ENCODE measurements at places on chromosomes 11 and 22.

DNA sequence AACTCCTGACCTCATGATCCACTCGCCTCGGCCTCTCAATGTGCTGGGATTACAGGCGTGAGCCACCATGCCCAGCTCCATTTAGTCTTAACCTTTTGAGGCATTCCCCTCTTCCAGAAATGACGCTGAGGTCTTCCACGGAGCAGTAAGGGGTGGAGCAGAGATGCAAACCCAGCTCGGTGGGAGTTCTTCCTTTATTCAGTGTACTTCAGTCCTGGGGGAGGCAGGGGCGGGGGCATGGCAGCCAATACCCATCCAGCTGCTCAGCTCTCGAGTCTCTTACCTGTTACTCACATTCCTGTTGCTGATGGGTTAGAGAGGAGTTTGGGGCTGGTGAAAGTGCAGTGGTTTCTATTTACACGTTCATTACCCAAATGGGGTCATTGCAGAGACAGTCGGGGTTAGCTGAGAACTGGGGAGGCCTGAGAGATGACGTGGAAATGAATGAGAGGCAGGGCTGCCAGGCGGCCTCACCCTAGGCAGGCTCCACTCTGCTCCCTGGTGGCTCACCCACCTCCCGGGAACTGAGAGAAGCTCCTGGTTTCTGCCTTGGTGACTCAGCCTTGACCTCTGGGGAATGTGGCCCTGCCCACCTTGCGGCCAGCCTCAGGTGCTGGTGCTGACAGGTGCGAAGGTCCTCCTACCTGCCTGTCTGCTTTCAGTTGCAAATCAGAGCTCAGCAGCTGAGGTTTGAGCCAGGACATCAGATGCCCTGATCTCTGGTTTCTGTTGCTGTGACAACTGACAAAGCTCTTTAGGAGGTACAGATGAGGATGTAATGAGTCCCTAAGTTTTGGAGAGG lies 13.4 kb upstream of the ST14 start:
- no peak for DNase-seq

DNA sequence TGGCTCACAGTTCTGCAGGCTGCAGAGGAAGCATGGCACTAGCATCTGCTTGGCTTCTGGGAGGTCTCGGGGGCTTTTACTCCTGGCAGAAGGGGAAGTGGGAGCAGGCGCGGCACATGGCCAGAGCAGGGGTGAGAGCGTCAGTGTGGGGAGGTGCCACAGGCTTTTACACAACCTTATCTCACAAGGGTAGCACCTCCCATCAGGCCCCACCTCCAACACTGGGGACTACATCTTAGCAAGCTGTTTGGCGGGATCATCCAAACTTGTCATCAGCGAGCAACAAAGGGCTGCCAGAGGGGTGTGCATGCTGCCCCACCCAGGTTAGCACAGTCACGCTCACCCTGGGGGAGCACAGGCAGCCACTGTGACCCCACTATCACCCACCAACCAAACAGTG lies 18.9 kb upstream of the YPEL1 start:
- DNase-seq, result peak; percentile 49

GRCh38 chr22:35225010-35225409 lies 32.3 kb upstream of the HMGXB4 start:
- no peak for DNase-seq

GRCh38 chr11:71266114-71266833 lies 13.9 kb upstream of the SHANK2 start:
- no peak for DNase-seq

- DNase-seq, result no peak
Measured at GRCh38 chr22:28128827-28129226, 209.8 kb upstream of the PITPNB start.

DNA sequence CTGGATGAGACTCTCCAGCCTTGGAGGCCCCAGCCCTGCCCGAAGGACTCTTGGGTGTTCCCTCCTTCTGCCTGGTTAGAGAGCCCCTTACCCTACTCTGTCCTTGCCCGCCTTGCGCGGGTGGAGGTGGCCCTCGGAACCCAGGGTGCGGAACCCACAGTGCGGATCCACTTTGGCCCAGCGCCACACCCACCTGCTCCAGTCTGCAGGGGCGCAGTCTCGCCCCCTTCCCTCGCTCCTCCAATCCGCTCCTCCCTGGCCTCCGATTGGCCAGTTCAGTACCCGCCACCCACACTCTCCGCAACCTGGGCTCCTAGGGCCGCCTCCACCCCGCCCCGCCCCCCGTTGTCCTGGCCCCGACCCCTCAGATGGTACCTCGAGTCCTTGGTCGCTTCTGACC lies 2.4 kb downstream of the CAPN1 start:
- no peak for DNase-seq

GRCh38 chr11:69624293-69624692 lies 16.7 kb upstream of the CCND1 start:
- DNase-seq, result no peak

DNA sequence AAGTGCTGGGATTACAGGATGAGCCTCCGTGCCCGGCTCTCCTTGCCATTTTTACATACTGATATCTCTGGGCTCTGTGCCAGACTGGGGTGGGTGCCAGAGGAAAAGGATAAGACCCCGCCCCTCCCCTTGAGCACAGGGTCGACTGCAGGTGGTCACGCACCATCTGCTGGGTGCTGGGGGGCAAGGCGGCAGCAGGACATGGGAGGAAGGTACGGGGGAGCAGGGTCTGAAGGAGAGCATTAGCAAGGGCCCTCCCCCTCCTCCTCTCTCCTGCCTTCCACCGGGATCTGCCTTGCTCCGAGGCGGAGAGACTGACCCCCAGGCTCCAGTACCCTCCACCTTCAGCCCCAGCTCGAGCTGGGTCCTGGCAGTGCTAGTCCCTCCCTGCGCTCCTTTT lies 9.7 kb upstream of the PGA3 start:
- DNase-seq, result no peak

GRCh38 chr11:78784321-78785061 lies 209.8 kb upstream of the NARS2 start:
- DNase-seq, result no peak

DNA sequence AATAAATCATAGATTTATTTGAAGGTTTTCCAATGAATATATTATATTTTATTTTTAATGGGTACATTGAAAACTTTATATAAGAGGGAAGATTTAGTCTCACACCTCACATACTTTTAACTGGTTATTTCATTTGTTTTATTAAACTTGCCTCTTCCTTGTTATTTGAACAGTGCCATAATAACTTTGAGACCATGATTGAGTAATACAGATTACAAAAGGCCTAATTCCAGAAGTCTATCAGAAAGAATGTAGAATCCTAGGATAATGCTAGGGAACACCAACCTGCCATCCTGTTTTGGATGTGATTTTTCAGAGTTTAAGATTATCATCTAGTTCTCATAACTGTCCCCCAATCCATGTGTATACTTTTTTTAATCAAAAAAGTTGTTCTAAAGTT lies 102.7 kb upstream of the BIRC3 start:
- no peak for DNase-seq

DNA sequence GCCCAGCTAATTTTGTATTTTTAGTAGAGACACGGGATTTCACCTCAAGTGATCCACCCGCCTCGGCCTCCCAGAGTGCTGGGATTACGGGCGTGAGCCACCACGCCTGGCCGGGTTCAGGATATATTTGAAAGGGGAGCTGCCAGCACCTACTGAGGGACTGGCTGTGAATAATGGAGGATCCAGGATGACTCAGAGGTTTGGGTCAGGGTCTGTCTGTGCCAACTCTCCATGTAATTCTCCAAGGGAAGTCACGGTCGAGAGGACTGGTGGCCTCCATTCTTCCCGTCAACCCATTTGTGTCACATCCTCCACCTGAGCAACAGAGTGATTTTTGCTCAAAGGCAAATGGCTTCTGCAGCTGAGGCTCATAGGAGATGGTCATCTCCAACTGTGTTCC lies 3.6 kb upstream of the ARRB1 start:
- no peak for DNase-seq

DNA sequence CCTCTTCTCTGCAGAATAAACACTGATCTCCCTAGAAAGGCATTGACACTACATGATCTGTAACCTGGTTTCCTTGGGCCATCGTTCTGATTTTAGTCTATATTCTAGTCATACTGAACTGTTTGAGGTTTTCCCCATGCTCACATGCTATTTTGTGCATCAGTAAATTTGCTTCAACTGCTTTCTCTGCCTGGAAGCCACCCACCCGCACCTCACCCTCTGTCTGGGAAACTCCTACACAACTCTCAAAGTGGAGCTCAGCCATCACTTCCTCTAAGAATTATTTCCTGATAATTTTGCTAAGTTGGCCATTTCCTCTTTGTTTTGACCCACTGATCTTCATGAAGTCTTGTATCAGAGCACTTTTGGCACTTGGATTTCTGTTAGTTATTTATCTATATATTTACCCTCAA lies 36.1 kb downstream of the MMP20 start:
- DNase-seq, result no peak

DNA sequence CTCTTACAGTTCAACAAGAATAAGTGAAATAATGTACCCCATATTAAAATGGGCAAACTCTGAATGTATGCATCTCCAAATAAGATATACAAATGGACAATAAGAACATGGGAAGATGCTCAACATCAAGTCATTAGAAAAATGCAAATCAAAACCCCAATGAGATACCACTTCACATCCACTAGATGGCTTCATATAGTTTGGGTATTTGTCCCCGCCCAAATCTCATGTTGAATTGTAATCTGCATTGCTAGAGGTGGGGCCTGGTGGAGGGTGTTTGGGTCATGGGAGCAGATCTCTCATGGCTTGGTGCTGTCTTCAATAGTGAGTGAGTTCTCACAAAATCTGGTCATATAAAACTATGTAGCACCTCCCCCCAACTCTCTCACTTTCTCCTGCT lies 5.7 kb downstream of the MPZL2 start:
- DNase-seq, result no peak

GRCh38 chr11:121163658-121164308 lies 62.7 kb downstream of the TECTA start:
- DNase-seq, result no peak

GRCh38 chr11:12331239-12331874 lies 46.0 kb upstream of the PARVA start:
- DNase-seq, result peak; percentile 57

- DNase-seq, result no peak
Measured at GRCh38 chr11:120505801-120506425, 5.6 kb upstream of the GRIK4 start.

- no peak for DNase-seq
Measured at GRCh38 chr11:64407221-64407620, 48.3 kb downstream of the RPS6KA4 start.

- no peak for DNase-seq
Measured at GRCh38 chr11:69799582-69799981, 19.6 kb downstream of the FGF3 start.

DNA sequence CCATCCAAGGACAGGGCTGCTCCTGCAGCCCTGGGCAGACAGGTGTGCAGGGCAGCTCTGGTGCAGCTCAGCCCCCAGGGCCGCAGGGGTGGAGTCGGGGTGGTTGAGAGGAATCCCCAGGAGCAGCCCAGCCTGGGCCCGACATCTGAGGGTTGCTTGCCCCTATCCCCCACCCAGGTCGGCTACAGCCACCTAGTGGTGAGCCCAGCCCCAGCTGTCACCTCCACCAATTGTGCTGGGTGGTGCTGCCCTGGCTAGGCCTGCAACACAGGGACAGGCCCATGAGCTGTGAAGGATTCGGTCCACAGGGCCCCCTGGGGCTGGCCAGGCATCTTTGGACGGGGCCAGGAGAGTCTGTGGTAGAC lies 29.6 kb downstream of the RTN4R start:
- no peak for DNase-seq

- no peak for DNase-seq
Measured at GRCh38 chr11:8015753-8016239, 28.7 kb downstream of the EIF3F start.

- DNase-seq, result no peak
Measured at GRCh38 chr11:31651822-31652221, 142.3 kb downstream of the ELP4 start.

- no peak for DNase-seq
Measured at GRCh38 chr11:66151273-66151672, 81.2 kb downstream of the PACS1 start.

- DNase-seq, result no peak
Measured at GRCh38 chr11:23206741-23207336, 346.6 kb upstream of the CCDC179 start.

DNA sequence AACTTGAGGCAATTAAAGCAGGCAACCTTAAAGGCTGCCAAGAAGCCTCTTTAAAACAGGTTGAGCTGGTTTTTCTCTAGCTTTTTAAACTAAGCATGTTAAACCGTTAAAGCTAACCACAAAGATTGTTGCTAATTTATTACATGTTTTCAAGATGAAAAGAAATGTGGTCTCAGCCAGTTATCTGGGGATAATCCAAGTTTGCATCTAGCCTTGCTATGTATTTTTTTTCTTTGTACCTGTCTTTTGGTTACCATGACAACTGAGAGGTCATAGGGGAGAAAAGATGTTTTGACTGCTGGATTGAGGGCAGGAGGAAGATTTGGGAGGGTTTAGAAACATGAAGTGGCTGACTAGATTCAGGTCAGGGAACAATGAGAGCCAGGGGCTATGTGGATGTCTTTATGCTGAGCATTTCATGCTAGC lies 19.2 kb upstream of the PGM2L1 start:
- no peak for DNase-seq

GRCh38 chr22:40739721-40740120 lies 60.4 kb downstream of the MCHR1 start:
- no peak for DNase-seq

DNA sequence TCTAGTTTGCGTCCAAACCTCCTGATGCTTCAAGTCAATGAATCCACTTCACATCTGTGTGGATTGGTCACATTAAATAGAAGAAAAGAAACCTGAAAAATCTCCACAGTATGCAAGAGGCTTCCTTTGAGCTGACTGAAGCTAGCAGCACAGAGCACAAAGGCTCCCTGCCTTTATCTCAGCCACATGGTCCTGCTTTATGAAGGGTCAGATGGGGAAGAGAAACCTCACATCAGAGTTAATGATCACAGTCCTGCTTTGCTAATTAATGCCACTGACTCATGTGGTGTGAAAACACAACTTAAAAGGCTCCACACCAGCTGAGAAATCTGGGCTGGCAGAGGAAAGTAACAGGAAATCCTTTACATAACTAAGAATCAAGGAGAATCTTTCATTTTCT lies 1291.0 kb downstream of the LRRC4C start:
- DNase-seq, result no peak

DNA sequence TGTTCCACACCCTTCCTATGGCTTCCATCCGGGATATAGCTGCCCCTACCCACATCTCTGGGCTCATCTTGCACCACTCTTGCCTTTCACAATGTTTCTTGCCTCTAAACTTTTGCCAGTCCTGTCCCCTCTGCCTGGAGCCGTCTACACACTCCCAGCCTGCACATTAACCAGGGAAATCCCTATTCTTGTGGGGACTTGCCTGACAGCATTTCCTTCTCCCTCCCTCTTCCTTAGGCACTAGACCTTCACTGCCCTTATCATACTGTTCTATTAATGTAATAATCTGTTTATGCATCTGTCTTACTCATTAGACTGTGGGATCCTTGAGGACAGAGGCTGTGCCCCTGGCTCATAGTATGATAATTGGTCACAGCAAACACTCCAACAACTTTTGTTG lies 5.8 kb upstream of the TTC12 start:
- no peak for DNase-seq

DNA sequence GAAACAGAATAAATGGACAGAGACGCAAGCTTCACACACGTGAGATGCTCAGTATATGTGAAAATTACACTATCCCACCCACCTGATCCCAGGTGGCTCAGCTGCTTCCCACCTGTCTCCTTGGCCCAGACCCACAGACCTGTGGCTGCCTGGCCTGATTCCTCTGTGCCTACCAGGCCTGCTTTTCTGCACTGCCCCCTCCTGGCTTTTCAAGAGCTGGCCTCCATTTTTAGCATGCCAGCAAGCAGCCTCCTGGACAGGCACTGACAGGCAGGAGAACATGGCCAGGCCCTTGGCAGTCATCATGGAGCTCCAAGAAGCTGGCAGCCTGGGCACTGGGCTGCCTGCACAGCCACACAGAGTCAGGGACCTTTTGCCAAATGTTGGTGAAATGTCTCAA lies 79.5 kb upstream of the HMGXB4 start:
- no peak for DNase-seq

Measured in hematopoietic multipotent progenitor cell treated with erythropoietin and hydrocortisone succinate and interleukin-3 and kit ligand, for 17 days (in vitro differentiated cells).